Stimulated activated CD8-positive, alpha-beta memory T cell treated with anti-CD3 and anti-CD28 coated beads, Interleukin-15, amount 100 ng/mL, for 4 hours (primary cell): ENCODE measurements at places on chromosomes 1 and 21.

DNA sequence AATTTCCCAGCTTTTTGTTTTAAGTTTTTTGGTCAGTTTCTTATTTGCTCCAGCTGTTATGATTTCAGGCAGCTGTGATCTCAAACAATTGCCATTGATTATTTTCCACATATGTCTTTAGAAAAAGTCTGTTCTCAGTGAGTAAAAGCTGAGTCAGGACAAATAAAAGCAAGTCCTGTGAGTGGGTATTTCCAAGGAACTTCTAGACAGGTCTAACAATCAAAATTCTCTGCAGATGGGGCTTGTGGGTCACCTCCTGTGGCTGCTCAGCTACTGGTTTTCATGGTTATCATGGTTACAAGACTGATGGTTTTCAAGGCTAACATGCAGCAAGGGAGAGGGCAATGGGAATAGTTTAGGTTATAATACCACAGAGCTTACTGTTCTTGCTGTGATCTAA, 585.7 kb downstream of the LMO4 start:
- no peak for DNase-seq

- no peak for DNase-seq
Observed at GRCh38 chr1:17646444-17647280, 107.2 kb downstream of the ARHGEF10L start.

- no peak for DNase-seq
Observed at GRCh38 chr1:58874757-58875755, 91.2 kb upstream of the JUN start.

- no peak for DNase-seq
Observed at GRCh38 chr1:25537153-25537831, 6.1 kb upstream of the LDLRAP1 start.

GRCh38 chr21:46550116-46550941, 54.6 kb downstream of the S100B start:
- no peak for DNase-seq
